HAP-1 (cell line): ENCODE measurements at places on chromosomes 4 and X.
A peak's percentile ranks its signal among the peaks of the same experiment; 100 is the strongest.

- peak; percentile 61 for DNase-seq
Observed at GRCh38 chrX:103464072-103464773, 55.1 kb downstream of the RAB40A start.

- no peak for DNase-seq
Observed at GRCh38 chr4:151429957-151430570, 21.1 kb downstream of the FHIP1A start.

GRCh38 chrX:150364347-150365050 is 1.4 kb downstream of the MAMLD1 start:
- DNase-seq: peak; percentile 15

DNA sequence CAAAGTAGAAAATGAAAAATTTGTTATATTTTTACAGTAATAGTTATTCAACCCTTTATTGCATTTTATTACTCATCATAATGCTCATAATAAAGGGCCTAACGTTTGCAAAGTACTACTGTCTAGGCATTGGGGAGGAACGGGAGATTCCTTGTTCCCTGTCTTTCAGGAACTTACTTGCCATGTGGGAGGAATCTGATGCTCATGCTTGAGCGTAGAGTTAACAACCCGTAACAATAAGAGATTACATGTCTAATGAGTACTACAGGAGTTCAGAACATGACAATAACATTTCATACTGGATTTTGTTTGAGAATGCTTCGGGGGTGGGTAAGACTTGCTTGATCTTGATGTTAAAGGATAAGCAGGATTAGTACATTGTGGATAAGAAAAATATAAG is 2.9 kb downstream of the CCSER1 start:
- no peak for DNase-seq

DNA sequence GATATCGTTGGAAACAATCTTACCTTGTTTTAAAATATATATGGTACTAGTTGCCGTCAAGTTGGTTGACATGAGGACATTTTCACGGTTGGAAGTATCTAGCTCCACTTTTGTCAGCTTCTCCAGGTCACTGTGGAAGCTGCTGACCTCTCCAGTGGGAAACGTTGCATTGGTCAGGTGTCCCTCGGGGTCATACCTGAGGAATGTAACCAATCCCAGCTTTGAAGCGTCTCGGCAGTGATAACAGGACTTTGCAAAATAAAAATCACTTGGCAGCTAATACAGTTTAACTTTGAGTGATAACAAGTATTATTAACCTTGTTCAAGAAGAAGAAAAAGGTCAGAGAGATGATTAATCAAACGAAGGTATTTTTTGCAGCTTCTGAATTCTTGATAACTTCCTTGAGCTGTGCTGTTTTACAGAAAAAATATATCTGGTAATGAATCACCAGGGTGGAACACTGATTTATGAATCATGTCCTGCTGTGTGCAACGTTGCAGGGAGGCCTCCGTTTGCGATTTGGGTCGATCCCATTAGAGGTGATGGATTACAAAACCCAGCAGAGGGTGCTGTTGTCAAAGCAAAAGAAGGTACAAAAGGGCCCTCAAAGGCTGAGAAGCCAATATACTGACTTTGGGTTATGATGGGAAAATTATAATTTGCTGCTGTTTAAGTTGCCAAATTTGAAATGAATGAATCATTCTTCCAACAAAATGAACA is 60.1 kb downstream of the SH2D1A start:
- peak; percentile 60 for DNase-seq

GRCh38 chr4:99408346-99408745 is 26.8 kb downstream of the ADH7 start:
- DNase-seq: no peak

DNA sequence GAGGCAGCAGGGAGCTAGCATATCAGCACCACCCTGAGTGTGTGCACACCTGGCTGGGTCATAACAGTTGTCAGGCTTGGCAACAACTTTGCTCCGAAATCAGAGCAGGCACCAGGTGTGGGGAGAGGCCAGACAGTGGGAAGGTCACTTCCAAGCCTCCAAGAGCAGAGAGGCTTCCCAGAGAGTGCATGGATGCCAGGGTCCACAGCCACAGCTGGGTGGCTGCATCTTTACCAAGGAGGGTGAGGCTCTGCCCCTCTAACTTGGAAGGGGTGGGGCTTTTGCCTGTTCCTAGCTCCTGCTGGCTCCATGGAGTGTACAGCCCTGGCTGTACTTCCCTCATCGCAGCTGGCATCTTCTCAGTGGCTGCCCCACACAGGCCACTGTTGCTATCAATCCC is 322.4 kb downstream of the CCSER1 start:
- no peak for DNase-seq

DNA sequence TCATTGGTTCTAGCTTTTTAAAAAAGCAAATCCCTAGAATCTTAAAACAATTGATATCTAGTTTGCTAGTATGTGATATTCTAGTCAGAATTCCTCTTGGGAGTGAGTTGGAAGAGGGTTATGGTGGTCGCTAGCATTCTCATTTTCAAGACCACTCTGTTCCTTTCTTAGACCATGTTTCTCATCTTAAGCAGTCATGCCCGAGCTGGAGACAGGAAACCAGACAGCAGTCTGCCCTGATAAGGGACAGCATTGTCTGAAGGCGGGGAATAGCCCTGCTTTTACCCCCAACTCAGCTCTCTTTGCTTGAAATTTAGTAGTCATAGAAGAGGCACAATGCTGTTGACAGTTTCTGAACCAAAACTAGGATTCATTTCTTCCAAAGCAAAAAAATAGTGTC is 5.2 kb downstream of the KLF3 start:
- no peak for DNase-seq

DNA sequence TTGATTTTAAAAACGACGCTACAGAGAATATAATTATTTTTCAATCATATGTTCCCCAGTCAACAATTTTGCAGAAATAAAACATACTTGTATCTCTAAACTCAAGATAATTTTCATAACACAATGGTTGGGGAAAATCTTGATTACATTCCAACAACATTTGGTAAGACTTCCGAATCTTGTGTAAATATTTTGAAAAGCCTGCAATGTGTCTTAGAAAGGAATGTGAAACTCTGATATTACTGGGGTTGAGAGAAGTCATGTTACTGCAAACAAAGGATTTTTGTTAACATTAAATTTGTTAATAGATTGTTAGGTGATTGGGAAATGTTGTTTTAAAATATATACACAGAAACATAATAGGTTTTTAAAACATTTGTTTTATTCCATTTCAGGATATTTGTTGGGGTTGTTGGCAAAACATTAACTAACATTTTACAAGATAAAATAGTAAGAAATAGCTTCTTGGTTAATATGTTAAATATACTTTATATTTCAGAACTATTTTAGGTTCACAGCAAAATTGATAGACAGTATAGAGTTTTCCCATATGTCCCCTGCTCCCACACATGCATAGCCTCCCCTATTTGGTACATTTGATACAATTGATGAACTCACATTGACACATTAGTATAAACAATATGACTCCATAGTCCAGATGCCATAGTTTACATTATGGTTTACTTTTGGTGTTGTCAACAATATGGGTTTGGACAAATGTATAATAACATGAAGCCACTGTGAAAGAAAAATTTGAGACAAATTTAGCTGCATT is 218.6 kb upstream of the FAM47A start:
- DNase-seq: no peak

GRCh38 chrX:105706041-105706440 is 116.3 kb upstream of the NRK start:
- DNase-seq: no peak

GRCh38 chrX:123731258-123731986 is 1.4 kb downstream of the THOC2 start:
- peak; percentile 73 for DNase-seq

- no peak for DNase-seq
Observed at GRCh38 chr4:10002278-10002677, 19.0 kb downstream of the SLC2A9 start.

DNA sequence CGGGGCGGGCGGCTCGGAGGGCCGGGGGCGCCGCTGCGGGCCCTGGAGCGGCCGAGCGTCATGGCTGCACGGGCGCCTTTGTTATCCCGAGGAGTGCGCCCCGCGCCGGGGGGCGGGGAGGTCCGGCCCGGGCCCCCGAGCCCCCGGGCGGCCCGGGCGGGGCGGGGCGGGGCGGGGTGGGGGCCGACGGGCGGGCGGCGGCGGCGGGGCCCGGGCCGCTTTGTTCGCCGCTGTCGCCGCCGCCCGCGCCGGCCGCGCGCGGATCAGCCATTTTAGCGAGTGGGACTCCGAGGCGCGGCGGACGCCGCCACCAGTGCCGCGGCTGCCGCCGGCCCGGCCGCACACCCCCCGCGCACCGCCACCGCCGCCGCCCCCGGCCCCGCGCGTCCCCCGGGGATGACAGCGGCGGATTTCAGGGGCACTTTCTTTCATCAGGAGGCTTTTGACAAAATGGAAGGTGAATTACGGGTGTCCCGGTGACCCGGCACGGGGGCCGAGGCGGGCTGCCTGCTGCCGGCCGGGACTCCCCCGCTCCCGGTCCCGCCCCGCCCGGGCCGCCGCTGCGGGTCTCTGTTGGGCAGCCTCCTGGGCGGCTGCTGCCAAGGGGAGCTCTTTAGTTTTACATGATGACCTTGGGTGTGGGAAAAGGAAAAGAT is 1.2 kb downstream of the HMGB3 start:
- no peak for DNase-seq

- no peak for DNase-seq
Observed at GRCh38 chr4:124266721-124267120, 445.8 kb downstream of the ANKRD50 start.

- DNase-seq: no peak
Observed at GRCh38 chr4:61666244-61666643, 466.1 kb downstream of the ADGRL3 start.

DNA sequence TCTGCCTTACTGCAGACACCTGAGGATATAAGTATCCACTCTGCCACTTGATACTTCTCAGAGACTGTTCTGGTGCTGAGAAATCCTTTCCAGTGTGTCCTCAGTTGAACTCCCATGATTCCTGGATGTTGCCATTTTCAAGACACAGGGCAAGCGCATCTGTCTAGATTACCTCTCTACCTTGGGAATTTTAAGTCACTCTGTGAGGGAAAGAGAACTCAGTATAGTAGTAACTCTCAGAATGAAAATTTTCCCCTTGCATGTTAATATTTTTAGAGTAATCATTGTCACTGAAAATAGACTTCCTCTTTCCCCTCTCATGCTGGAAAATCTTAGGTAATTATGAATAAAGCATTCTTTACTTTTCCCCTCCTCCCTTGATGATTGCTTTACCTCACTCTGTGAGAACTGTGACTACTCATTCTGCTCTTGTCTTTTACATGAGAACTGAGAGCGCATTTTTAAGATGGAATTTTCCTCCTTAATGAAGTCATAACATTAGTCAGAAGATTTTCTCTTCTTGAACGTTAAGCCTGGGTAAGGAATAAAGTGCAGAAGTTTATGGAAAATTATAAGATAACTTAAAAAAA is 45.0 kb downstream of the TET2 start:
- DNase-seq: peak; percentile 36

GRCh38 chrX:17397074-17397473 is 22.1 kb downstream of the NHS start:
- DNase-seq: no peak

DNA sequence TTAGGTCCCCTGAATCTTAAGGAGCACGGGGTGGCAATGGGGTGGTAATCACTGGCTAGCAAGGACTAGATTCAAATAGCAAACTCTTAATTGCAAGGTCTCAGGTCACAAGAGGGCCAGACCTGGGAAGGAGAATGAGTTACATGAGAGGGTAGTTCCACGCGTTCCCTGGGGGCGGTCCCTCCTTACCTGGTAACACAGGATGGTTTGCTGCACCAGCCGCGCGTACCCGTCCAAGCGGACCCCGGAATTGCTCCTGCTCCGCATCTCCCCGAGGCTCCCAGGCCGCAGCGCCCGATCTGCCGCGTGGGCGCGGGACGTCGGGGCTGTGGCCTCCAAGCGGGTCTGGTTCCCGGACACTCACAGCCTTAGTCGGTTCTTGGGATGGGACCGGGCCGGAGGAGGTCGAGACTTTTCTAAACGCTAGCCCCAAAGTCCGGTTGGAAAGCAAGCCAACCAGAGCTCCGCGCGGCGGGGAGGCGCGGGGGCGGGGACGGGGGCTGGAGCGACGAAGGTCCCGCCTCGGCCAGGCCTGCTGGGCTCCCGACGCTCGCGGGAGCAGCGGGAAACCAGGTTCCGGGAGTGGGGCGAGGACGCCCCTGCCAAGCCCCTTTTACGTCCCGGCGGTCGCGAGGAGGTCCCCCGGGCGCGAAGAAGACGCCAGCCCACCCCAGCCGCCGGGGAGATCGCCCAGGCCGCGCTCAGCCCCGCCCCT is at the start of gene PHKA2:
PHKA2 (minus strand) TSS at position 449 of the 715 bp plus-strand sequence; CDS start at position 267, 182 bp downstream.
- peak; percentile 8 for DNase-seq

GRCh38 chr4:142512161-142512560 is 333.9 kb downstream of the INPP4B start:
- no peak for DNase-seq

DNA sequence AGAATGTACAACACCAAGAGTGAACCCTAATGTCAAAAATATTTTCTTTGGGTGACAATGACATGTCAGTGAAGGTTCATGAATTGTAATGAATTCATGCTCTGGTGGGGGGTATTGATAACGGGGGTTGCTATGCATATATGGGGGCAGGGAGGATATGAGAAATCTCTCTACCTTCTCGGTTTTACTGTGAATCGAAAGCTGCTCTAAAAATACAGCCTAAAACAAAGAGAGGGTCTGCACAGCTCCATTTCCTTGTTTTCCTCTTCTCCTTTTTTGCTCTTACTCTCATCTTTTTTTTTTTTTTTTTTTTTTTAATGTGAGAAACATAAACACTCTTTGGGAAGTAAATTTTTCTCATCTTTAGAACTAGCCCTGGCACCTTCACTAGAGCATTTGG is 85.8 kb downstream of the DCTD start:
- DNase-seq: no peak

DNA sequence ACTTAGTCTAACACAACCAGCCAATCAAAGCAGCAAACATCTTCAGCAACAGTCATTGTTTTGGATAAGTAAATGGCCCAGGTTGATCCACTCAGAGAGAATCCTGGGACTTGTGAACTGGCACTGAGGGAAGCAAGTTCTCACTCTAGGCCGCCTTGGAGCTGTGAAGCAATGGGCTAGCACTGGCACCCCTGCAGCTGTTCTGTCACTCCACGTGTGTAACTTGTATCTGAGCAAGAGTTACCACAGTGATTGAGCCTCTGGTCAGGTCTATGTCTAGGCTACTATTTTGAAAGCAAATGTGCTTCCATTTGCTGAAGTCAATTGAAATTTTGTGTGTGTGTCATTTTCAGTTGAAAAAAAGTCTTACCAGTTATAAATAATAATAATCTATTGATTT is 57.2 kb upstream of the HS3ST1 start:
- DNase-seq: no peak

GRCh38 chr4:41601025-41601424 is 63.1 kb downstream of the LIMCH1 start:
- no peak for DNase-seq
